ENCODE measurements at places on chromosomes 1 and 21. TPM values are rescaled to one million over a fixed set of nuclear protein-coding genes. Genes with fewer than 3 reads are reported as not detected.

Gene PLA2G2C
- not detected for total RNA-seq

Gene KDF1
- 20.8 TPM for total RNA-seq

Gene BTF3L4
- 29.1 TPM for total RNA-seq

Gene HES2
- total RNA-seq: 0.09 TPM

Gene LCK
- total RNA-seq: 11.5 TPM

Gene PLEKHG5
- total RNA-seq: 18.5 TPM

Gene MKNK1
- 36.5 TPM for total RNA-seq

Gene BMP8B
- 1.8 TPM for total RNA-seq

Gene RNF223
- 1.0 TPM for total RNA-seq

Gene AURKAIP1
- total RNA-seq: 135 TPM

Gene RBP7
- total RNA-seq: 8.7 TPM

Gene SIM2
- 0.14 TPM for total RNA-seq

Gene C8B
- 1.9 TPM for total RNA-seq

Gene KRTAP8-1
- not detected for total RNA-seq

Gene GJB4
- 6.1 TPM for total RNA-seq

Gene SEMA6C
- total RNA-seq: 9.1 TPM

Gene HMGB4
- not detected for total RNA-seq

Gene KCNJ10
- not detected for total RNA-seq

Gene GJA5
- 8.8 TPM for total RNA-seq

Gene RAB7B
- 18.7 TPM for total RNA-seq

Gene LMX1A
- 0.12 TPM for total RNA-seq

Gene NADK
- 98.4 TPM for total RNA-seq

Gene ZNF695
- total RNA-seq: 0.06 TPM

Gene NBPF6
- not detected for total RNA-seq

Gene TCHHL1
- not detected for total RNA-seq

Gene ACOT7
- 21.4 TPM for total RNA-seq

Gene ADCY10
- 0.81 TPM for total RNA-seq

Gene CELA2A
- total RNA-seq: 1.8 TPM

Gene ALDH9A1
- total RNA-seq: 77.3 TPM

Gene SLC6A9
- total RNA-seq: 5.6 TPM

Gene TSPAN2
- total RNA-seq: 12.1 TPM

Gene TMPRSS15
- total RNA-seq: not detected

Gene MXRA8
- total RNA-seq: 73.1 TPM

Gene TMCO4
- 31.1 TPM for total RNA-seq

Gene TRAPPC10
- total RNA-seq: 37.0 TPM

Gene RGSL1
- not detected for total RNA-seq

Gene RAB42
- 1.8 TPM for total RNA-seq

Gene OLFML3
- total RNA-seq: 74.8 TPM

Gene ATP8B2
- 32.9 TPM for total RNA-seq

Gene REN
- not detected for total RNA-seq

Gene OPTC
- total RNA-seq: not detected

Gene OLIG2
- not detected for total RNA-seq

Gene ARHGEF16
- 81.4 TPM for total RNA-seq

Gene AUNIP
- total RNA-seq: 0.26 TPM

Gene MR1
- total RNA-seq: 26.9 TPM

Gene SLC44A3
- total RNA-seq: 53.8 TPM

Gene ADAMTS1
- total RNA-seq: 74.7 TPM

Gene RIMKLA
- 4.4 TPM for total RNA-seq

Gene SPRR5
- total RNA-seq: not detected

Gene CFAP126
- not detected for total RNA-seq

Gene ERICH3
- 0.09 TPM for total RNA-seq

Measured in mucosa of gallbladder (tissue), 1 donor.